Stimulated activated CD4-positive, alpha-beta T cell treated with anti-CD3 and anti-CD28 coated beads, Interleukin-12 subunit alpha, Interleukin-12 subunit beta, amount 100 ng/mL, for 24 hours (primary cell): ENCODE measurements at places on chromosomes 7 and 10.

GRCh38 chr7:144527051-144527471 lies 123.6 kb upstream of the NOBOX start:
- DNase-seq = no peak

DNA sequence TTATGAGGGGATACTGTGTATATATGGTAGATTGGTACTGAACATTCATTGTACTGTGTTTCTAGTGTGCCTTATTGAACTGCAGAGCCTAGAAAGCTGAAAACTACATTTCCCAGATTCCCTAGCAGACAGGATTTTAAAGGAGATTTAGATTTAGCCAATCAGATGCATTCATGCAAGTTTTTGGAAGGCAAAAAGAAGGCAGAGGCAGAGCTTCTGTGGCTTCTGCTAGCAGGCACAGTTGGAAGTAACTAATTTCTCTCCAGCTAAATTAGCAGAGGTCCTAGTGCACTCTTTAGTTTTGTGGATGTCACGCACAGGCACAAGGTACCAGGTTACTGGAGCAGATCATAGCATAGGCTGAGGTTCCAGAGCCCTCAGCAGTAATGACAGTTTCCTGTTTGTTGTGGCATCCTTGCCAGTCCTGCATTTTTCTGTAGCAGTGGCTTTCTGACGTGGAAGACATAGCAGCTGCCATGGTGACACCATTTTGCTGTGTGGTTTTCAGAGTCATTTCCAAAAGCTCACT lies 83.7 kb upstream of the CCDC71L start:
- DNase-seq = no peak

DNA sequence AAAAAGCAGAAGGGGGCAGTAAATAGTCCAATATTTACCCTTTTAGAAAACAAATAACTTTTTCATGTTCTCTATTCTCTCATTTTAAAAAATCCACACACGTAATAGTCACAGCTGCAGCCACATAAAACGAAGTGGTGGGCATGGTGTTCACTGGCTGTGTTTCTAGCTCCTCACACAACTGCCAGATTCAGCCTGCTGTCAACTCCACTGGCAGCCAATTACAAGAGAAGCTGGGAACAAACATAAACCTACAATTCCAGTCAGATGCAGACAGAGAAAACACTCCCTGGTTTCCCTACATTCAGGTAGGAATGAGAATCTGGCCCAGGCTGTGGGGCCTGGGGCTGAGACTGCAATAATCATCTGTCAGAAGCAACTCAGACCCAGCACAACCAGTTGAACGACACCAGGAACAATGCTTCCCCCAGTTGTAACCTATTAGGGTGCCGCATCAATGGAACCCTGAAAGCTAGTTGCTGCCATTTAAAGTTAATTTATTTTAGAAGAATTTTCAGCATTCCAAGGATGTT lies 29.1 kb downstream of the ERCC6 start:
- DNase-seq = no peak

- DNase-seq = no peak
These were observed 97.8 kb downstream of the ELAPOR2 start for GRCh38 chr7:86961686-86962085.

DNA sequence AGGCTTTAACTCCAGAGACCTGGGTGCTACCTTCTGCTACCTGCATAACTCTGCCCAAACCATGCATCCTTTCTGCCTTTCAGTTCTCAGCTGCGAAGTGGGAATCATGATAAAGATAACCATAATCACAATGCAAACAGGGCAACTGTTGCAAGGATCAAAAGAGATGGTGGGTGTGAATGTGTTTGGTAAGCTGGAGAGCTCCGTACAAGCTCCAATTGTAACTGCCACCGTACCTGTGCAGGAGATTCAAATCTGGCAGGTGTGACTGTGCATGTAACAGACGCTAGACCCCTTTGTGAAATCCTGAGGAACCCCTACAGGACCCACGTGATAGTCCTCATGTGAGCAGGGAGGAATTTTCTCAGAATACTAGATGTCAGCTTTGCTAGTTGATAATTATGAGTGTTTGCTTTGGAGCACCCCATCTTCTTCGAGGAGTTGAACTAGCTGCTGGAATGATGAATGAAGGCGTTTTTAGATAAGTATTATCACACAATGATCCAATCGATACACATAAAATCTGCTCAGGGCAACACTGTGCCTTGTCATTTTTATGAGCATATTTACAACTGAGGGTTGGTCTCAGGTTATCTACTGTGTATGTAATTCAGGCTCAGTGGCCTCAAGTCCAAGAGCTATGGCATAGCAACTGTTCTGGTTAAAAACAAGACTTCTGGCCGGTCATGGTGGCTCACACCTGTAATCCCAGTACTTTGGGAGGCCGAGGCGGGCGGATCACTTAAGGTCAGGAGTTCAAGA lies 15.4 kb upstream of the FRAT2 start:
- DNase-seq = no peak

DNA sequence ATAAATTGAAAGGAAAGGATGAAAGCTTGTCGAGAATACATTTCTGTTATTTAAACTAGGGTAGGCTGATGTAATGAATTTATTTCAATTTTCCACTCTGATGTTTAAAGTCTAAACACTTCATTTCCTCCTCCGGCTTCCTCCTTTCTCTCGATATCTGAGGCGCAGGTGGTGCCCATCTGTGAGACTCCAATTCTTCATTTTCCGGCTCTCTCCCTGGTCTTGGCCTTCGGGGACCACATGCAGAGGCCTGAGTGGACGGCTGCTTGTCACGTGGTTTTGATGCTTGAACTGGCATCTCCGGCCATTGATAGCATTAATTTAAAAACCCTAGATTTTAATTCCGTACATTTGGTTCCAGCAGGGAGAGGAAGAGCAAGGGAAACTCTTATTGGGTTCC lies 5.8 kb upstream of the ADARB2 start:
- DNase-seq = no peak

GRCh38 chr10:104922810-104923209 lies 281.7 kb downstream of the SORCS3 start:
- DNase-seq = no peak

DNA sequence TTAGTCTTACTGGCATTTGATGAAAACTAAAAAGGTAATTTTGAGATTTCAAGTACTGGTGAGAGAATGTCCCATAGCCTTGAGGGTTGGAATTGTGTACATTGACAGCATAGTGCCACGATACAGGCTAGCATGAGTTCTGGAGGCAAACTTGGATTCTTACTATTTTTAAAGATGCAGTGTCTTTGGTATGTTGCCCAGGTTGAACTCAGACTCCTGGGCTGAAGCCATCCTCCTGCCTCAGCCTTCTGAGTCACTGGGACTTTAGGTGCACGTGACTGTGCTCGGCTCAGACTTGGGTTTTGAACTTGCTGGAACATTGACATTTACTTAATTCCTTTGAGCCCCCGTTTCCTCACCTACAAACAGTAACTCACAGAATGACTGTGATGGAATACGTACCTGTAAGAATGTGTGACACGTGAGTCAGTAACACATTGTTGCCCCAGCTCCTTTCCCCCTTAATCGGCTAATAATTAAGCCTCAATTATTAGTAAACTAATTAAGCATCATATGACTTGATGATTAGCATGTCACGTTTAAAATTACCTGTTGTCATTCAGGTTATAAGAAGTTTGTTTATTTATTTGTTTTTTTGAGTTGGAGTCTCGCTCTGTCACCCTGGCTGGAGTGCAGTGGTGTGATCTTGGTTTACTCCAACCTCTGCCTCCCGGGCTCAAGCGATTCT lies 10.6 kb downstream of the DNAJB6 start:
- no peak for DNase-seq

- no peak for DNase-seq
These were observed 242.2 kb downstream of the TSPAN12 start for GRCh38 chr7:120615703-120616102.

DNA sequence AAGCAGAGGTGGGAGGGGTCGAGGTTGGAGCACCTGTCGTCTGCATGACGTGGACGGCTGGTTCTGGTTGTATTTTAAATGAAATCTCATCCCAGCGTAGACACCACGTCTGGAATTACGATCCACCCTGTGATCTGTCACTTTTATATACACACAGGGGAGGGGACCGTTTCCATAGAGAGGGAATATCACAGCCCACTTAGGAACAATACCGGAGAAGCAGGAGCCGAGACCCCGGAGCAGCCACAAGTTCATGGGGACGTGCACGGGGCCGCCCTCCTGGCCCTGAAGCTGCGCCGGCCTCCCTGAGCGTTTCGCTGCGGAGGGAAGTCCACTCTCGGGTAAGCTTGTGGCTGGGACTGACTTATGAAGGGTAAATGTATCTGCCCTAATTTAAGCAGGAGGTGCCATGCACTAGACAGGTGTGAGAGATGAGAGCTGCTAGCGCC lies at the start of gene UCN3:
UCN3 (plus strand) TSS at position 77 of the 449 bp plus-strand sequence. CDS start 8,755 bp downstream, outside the sequence.
- DNase-seq = no peak

GRCh38 chr10:90274721-90275468 lies 573.5 kb downstream of the KIF20B start:
- no peak for DNase-seq
